ENCODE measurements at places on chromosomes 12 and 14. TPM values are rescaled to one million over a fixed set of nuclear protein-coding genes. Genes with fewer than 3 reads are reported as not detected.

Gene AKAP6
- 1.8 TPM for total RNA-seq

DNA sequence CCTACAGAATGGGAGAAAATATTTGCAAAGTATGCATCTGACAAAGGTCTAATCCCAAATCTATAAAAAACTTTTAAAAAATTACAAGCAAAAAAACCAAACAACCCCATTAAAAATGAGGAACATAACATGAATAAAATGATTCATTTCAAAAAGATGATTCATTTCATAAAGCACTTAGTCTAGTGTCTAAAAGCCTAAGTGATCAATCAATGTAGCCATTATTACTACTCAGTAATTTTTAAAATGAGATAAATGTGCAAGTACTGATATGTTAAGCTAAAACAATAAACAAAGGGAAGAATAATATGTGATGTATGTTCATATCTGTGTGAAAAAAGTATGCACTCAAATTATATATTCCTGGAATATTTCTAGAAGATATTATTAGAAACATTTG, 119.1 kb upstream of the GARIN6 start:
- no peak for DNase-seq

DNA sequence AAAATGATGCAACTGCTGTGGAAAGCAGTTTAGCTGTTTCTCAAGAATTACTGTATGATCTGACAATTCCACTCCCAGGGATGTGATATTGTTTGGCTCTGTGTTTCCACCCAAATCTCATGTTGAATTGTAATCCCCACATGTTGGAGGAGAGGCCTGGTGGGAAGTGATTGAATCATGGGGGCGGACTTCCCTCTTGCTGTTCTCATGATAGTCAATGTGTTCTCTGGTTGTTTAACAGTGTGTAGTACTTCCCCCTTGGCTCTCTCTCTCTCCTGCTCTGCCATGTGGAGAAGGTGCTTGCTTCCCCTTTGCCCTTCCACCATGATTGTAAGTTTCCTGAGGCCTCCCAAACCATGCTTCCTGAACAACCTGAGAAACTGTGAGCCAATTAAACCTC, 93.4 kb upstream of the CPM start:
- no peak for DNase-seq

GRCh38 chr12:12167847-12168246, 97.1 kb downstream of the BCL2L14 start:
- DNase-seq, result no peak

DNA sequence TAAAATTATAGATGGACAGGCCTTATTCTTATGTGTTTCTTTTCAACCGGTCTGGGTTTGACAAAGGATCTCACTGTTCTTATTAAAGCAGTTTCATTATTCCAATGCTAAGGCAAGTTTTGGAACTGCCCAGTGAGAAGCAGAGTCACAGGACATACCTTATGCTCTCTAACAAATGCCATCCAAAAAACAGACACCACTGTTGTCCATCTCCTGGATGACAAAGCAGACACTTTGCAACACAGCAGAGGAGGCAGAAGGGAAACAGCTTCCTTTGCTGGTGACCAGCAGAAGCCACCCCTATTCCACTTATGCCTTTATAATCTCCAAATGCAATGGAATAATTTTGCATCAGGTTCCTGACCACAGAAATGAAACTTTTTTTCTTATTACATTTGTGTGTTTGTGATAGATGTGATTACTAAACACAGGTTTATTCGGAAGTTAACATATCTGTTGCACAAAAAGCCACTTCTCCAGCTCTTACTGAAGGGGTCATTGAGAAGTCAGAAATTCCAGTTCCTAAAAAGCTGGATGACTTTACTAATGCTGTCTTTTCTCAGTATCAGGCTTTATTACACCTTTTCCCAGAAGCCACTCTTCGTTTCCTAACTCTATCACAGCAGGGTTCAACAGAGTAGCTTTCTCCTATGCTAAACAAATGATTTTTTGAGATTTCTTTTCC, 115.6 kb downstream of the BTG1 start:
- no peak for DNase-seq

DNA sequence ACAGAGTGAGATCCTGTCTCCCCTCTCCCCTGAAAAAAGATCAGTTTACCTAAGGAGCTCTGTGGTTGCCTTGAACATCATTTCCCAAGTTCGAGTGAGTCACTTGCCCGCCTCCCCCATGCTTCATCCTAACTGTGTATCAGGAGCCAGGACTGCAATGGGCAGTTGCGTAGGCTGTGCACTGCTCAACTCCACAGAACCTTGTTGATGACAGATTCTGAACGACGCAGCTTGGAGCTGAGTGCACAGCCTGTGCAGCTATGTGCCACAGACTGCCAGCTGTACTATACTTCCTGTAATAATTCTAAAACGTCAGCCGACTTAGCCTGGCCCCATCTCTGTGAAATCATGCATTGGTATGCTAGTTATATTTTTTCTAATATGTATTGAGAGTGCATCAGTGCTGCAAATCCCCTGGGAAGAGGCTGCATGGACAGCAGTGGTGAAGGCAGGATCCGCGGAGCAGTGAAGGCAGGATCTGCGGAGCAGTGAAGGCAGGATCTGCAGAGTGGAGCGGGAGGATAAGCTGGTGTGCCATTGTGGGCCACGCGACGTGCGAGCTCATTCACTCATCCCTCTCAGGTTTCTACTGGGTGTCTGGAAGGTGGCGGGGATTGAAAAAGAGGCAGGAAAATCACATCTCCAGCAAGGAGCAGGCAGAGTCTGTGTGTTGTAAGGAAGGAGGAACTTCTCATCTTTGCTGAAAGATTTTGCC, 80.8 kb downstream of the GALNT9 start:
- no peak for DNase-seq

- DNase-seq, result no peak
These were observed 114.9 kb downstream of the SAMD4A start for GRCh38 chr14:54681811-54682261.

Measured in activated naive CD8-positive, alpha-beta T cell treated with anti-CD3 and anti-CD28 coated beads, Interleukin-2, amount 10 ng/mL, durations not matched to agents 7 days and 5 days (primary cell).